Ureter (tissue), 1 donor: ENCODE measurements at places on chromosomes 5 and 9. TPM values are rescaled to one million over a fixed set of nuclear protein-coding genes. Genes with fewer than 3 reads are reported as not detected.

- no peak for DNase-seq
These were observed 219.3 kb downstream of the KCNN2 start for GRCh38 chr5:114581136-114581535.

DNA sequence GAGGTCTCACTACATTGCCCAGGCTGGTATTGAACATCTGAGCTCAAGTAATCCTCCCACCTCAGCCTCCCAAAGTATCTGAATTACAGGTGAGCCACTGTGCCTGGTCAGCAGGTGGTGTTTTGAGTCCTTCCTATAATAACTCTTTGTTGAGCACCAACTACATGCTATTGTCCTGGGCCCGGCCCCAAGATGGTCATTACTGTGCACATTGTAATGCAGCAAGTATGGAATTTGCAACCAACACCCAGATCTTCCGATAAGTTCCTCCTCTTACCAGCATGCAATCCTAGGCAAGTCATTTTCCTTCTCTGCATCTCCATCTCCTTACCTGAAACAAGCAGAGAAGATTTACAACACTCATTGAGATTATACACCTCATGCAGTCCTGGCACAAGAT lies 510.3 kb upstream of the KLF4 start:
- DNase-seq, result no peak

DNA sequence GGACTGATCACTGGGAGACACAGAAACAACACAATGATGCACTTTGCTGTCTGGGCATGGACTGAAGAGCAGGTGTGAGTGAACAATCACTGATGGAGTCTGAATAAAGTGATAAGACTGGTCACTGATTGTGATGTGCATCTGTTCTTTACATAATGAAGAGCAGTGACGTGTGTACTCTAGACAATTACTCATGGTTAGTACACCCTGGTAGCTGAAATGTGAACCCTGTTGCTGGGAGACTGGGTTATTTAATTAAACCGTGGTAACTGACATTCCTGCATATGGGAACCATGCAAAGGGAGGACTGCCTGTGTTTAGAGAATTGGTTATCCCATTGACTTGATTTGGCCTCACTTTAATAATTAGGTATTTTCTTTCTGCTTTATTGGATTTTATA lies 202.9 kb downstream of the NR2F1-AS1 start:
- DNase-seq, result no peak

- DNase-seq, result no peak
These were observed 12.7 kb upstream of the TGFBI start for GRCh38 chr5:136015966-136016650.

DNA sequence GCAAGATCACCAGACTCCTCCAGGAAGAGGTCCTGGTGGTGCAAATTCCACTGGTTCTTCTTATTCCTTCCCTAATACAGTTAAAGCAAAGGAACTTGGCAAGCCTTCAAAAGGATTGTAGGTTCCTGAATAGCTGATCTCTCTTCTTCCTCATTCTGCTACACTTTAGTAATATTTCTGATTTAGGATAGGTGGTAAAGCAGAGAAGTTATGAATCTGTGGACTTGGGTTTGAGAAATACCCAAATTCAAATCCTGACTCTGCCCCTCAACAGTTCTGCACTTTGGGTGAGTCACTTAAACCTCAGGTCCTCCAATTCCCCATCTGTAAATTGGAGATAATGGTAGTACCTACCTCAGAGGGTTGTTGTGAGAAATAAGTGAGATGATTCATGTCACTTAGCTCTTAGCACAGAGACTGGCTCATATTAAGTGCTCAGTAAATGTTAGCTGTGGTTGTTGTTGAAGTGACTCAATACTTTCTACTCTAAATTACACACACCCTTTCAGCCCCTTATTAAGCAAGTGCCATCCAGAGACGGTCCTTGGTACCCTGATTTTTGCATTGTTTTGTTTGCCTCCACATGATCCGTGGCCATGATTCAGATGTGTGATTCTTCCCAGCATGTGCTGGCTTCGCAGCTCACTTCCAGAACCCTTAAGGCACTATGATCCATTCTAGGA lies 5.2 kb downstream of the SH3RF2 start:
- DNase-seq, result no peak

DNA sequence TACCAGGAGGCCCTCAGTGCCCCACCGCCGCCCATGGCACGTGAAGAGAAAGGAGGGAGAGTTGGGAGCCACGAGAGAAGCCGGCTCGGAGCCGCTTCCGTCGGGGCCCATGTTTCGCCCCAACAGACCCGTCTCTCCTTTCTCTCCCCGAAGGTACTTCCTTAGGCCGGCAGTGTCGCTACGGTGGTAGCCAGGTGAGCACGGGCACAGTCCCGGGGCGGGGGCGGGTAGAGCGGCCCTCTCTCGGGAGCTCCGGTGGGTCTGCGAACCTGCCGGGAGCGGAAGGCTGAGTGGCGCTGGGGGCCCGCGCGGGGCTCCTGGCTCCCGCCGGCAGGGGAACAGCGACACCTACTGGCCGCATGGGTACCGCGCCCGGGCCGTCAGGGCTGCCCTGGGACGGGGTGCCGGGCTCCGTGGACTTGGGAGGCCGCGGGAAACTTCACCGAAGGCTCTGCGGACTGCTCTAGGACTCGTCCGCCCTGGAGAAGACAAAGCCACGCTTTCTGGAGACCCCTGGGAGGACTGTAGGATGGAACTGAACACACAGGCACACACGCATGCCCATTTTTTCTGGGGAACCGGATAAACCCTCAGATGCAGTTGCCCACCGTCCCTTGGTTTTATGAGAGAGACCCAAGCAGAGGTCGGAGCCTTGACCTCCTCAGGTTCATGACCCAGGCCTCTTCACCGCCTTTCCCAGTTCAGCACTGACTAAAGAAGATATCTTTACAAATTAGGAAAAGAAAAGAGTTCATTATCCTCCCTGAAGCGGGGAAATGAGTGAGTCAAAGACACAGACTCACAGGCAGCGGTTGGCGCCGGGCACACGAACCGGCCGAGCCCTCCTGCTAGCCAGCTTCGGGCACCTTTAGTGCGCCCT lies 202.5 kb downstream of the MEF2C start:
- peak; percentile 63 for DNase-seq

DNA sequence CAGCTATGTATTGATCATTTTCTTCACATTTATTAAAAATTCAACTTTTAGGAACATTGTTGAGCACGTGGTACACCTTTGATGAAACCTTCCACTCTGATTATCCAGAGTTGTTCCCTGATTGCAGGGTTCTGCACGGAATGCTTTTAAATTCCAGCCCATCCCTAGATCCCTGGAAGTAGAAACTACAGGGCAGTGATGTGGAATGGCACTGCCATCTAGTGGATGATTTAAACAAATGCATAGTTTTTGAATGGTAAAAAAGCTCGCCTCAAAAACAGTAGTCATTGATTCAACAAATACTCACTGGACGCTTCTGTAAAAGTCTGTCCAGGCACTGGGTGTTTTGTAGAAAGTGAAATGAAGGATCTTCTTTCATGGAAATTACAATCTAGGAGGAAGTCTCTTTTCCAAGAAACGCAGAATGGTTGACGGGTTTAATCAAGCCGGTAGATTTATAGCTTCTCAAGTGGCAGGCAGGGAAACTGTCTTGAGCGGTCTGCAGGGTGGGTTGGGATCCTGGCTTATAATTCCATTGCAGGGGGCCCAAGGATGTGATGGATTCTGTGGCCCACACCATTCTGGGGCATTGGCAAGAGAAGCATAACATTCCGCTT lies 118.4 kb downstream of the ARHGAP26 start:
- DNase-seq, result no peak

DNA sequence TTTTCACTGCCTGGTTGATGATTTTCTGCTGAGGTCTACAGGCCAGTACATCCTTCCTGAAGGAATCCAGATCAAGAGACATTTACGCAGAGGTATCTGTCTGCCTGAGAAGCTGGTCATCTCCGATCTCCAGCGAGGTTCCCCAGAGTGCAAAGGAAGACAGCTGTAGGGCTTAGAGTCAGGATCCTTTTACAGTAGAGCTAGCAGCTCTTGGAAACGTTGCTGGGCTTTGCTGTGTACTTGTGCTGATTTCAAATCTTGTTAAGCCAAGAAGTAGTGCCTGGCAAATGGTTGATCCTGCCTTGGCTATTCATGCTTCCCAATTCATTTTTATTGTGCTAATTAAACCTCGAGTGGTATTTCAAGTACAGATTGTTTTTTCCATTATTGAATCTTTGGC lies 48.9 kb downstream of the NTRK2 start:
- no peak for DNase-seq

GRCh38 chr5:168790002-168790635 lies 211.0 kb upstream of the PANK3 start:
- no peak for DNase-seq

- DNase-seq, result no peak
These were observed 58.2 kb downstream of the GADD45G start for GRCh38 chr9:89662718-89663613.

GRCh38 chr5:146645342-146645741 lies 129.4 kb upstream of the GPR151 start:
- no peak for DNase-seq

GRCh38 chr9:6441269-6441668 lies 28.3 kb downstream of the UHRF2 start:
- no peak for DNase-seq

- no peak for DNase-seq
These were observed 30.6 kb upstream of the TMED7 start for GRCh38 chr5:115656404-115656803.

GRCh38 chr9:6969805-6970204 lies 212.0 kb downstream of the KDM4C start:
- no peak for DNase-seq

- DNase-seq, result no peak
These were observed 400.2 kb upstream of the SGCD start for GRCh38 chr5:155926766-155927165.

GABRA6 gene
- total RNA-seq, result not detected

MEIKIN gene
- total RNA-seq, result not detected

SLC9A3 gene
- 1.1 TPM for total RNA-seq

LRRC14B gene
- total RNA-seq, result not detected

DIPK1B gene
- 6.6 TPM for total RNA-seq

JADE2 gene
- total RNA-seq, result 68.7 TPM

PCDHB16 gene
- 3.4 TPM for total RNA-seq

CCL27 gene
- 0.68 TPM for total RNA-seq
